Hippocampal formation (tissue), 2 donors: ENCODE measurements at places on chromosomes 12 and 14.

- DNase-seq: no peak
Measured at GRCh38 chr14:101839236-101839635, 77.7 kb downstream of the PPP2R5C start.

- no peak for DNase-seq
Measured at GRCh38 chr12:50732591-50732990, 31.3 kb upstream of the ATF1 start.

- no peak for DNase-seq
Measured at GRCh38 chr14:95047754-95048153, 109.6 kb downstream of the DICER1 start.

DNA sequence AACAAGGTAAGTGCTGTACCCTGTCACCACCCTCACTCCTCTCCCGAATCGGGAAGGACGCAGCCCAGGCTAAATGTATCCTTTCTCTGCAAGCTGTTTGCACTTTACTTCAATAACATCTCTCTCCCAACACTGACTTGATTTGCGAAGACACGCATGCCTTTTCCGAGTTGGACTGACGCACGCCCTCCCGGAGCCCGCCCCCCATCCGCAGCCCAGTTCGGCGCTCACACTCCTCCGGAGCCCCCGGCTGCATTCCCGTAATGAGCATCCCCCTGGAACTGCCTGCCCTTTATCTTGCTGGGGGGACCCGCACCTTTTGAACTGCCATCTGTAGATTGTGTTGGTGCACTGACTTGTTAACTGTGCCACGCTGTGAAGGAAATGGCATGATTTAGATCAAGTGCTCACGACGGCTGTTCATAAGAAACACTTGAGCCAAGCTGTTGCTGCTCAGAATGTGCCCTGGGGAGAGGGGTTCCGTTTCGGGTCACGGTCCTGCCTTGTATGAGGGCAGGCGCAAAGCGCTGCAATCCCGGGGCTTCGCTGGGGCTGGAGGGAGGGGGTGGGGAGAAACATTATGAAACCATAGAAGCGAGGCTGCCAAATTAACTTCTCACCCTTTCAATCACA, 176.6 kb upstream of the CDKN3 start:
- DNase-seq: no peak

DNA sequence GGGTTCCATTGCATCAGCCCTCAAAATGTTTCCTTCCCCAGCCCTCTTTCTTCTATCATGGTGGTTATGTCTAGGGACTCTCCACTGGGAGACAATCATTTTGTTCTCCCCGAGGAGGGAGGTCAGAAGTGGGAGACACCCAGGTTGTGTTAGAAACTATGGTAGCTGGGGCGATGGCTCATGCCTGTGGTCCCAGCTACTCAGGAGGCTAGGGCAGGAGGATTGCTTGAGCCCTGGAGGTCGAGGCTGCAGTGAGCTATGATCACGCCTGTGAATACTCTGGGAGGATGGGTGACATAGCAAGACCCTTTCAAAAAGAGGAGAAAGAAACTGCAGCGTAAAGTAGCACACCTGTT, 13.0 kb upstream of the LRRC23 start:
- DNase-seq: no peak

GRCh38 chr12:121649819-121650353, 19.6 kb downstream of the MORN3 start:
- DNase-seq: no peak

DNA sequence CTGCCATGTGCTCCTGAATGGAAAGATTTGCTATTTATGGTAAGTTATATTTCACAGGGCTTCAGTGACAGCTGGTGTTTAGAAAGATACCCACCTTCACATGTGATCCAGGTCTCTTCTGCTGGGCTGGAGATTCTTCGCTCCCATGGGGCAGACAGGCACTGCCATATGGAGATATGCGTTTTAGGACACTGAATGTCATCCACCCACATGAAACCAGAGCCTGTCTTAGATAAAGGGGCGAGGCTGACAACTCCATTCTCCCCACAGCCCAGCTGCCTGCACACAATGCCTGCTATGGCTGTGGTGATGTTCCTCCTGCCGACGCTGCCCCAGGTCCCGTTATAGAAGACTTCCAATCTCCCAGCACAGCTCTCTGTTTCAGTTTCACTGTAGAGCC, 69.4 kb downstream of the ACSM4 start:
- DNase-seq: no peak
